Stimulated activated CD8-positive, alpha-beta memory T cell treated with anti-CD3 and anti-CD28 coated beads, Interleukin-4, amount 100 ng/mL, for 24 hours (primary cell): ENCODE measurements at places on chromosomes 11 and 22.

DNA sequence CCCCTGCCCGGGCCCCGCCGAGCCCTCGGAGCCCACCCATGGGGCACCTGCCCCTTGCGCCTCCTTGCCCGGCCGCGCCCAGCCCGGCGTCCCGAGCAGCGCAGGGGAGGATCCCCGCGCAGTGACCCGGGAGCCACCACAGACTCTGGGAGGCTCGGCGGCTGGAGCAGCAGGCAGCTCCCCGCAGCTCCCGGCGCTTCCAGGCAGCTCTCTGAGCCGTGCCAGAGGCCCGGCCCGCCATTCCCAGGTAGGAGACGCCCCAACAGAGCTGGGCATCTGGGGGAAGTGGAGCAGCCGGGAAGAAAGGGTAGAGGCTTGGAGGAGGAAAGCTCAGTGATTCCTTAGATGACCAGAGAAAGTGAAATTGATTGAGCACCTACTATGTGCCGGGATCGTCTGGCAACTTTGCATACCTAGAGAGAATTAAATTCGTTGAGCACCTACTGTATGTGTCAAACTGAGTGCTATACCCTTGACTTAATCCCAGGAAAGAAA is 670 bp downstream of the RASD2 start:
- DNase-seq, result no peak

DNA sequence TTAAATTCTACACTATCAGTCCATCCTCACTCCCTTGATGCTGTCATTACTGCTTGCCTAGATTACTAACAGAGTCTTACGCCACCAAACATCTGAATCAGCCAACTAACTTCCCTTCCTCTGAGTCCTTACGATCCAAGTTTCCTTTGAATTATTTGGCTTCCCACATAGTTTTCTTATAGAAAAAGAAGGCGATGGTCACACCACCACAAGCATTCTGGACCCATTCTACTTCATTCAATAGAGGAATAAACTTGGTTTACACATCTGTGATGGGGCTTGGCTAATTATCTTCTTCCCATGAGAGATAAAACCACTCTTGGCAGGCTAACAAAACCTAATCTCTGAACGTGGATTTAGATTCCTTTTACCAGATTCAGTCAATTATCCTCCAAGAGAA is 35.0 kb downstream of the INTS4 start:
- DNase-seq, result no peak

DNA sequence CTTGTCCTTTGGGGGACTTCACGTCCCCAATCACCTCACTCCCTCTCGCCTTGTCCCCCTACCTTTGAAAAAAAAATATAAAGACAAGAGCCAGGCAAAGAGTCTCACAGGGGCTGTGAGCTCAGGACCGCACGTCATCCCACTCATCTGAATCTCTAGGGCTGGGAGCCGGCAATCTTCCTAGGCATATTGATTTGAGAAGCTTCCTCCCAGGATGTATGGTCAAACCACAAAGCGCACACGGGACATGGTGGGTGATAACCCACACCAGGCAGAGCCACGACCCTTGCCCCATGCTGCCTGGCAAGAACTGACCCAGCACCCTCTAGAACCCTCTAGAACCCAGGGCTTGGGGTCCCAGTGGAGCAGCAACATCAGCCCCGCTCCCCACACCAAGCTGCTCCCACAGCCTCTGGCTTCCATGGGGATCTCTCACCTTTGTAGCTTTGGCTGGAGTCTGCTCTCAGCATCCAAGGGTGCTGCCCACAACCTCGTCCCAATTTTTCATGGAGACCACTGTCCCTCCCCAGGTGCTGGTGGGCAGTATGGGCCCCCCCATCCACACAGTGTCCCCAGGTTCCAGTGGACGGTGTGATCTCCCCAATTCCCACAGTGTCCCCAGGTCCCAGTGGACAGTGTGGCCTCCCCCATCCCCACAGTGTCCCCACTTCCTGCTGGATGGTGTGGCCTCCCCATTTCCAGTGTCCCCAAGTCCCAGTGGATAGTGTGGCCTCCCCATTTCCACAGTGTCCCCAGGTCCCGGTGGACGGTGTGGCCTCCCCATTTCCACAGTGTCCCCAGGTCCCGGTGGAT is 85.2 kb upstream of the FGF3 start:
- no peak for DNase-seq

- no peak for DNase-seq
Observed at GRCh38 chr11:63775191-63775590, 6.6 kb upstream of the ZFTA start.

DNA sequence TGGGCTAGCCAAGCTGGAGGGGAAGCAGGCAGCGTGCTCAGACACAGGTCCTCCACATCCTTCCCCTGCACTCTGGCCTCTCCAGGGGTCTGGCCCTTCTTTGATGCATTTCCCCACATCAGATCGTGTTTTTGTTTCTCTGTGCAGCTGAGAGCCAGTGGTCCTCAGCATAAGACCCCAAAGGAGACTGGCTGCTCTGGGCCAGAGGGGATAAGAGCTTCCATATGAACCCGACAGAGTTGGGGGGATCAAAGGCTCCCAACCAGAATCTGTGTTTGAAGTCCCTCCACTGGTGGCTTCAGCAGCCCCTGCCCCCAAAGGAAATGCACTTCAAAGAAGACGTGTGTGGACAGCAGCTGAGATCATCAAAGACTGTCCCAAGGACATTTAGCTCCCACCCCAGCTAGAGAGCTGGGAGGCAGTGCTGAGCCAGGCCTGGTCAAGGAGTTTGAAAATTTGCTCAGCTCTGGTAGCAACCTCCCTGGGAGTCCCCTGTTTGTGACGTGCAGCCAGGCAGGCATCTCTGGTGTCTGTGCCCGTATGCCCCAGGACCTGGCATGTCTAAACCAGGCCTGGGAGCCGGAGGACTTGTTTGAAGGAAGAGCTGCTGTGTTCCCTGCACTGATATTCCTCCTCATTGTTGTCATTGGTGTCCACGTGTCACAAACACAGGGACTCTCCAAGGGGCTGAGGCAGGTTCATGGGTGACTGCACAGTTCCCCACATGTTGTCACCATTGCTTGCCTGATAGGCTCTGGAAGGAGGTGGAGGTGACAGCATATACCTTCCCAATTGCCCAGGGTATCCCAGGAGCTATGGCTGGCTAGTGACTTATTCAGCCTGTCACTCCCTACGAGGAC is 99.0 kb downstream of the AMOTL1 start:
- no peak for DNase-seq

DNA sequence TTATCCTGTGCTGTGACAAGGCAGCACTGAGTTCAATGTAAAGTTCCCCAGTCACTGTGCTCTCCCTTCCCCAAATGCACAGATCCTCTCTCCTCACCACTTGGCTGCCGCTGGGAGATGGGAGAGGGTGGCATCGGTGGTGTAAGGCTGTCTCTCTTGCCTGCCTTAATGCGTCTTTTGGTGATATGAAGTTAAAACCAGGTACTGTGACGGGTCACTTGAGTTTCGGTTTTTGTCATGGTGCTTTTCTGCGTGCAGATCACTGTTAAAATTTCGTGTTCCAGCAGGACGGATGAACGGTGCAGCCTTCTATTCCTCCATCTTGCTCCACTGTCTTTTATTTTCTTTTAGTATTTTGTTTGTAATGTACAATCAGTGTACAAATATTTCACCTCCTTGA is 18.6 kb downstream of the GLB1L2 start:
- DNase-seq, result no peak

- DNase-seq, result peak; percentile 24
Observed at GRCh38 chr11:33722590-33723234, 13.5 kb downstream of the CD59 start.

DNA sequence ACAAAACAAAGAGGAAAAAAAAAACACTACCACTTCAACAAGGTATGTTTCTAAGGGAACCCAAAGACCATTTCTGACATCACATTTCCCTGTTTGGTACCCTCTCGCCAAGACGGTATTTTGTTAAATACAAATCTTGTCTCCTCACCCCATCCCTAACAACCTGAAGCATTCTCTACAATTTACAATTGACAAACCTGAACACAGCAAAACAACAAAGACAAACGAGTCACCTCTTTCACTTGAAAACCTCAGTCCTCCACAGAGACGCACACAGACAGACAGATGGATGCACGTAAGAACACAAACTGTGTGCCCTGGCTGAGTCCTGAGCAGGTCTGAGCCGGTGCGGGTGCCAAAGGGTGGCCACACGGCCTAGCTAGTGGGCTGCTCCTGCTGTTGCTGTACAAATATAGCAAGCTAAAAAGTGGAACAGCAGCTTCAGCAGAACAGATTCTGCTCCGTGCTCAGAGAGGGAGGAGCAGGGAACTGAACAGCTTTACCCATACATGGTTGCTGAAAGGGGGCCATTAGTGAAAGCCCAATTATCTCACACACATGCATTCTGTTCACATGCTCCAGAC is 28.5 kb downstream of the CELF1 start:
- no peak for DNase-seq

DNA sequence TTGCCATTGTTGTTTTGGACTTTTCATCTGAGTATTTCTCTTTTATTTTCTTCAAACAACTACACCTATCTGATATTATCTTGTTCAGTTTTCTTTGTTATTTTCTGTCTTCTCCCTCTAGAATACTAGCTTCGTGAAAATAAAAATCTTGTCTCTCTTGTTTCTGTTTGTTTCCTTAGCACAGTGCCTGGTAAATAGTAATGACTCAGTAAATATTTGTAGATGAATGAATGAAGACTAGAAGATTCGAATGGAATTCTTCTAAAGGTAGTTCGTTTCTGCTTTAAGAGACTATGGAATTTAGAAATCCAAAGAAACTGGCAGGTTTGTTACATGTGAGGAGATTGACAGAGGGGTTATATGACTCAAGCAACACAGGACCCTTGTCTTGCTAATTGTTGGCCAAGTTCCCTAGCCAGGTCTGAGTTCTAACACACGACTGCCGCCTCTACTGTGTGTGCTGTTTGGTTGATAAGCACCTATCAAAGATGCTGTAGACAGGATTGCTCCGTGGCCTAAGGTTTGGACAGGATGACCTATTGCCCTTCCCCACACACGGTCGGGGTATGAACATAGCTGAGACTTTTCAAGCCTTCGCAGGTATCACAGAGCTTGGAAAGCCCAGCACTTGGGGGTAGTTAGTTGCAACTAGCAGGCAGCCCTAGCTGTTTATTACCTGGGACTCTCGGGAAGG is 831 bp upstream of the TMEM135 start:
- DNase-seq, result no peak

GRCh38 chr11:104322696-104323095 is 158.7 kb upstream of the PDGFD start:
- DNase-seq, result no peak

GRCh38 chr22:36770513-36771231 is 5.2 kb downstream of the IFT27 start:
- no peak for DNase-seq

GRCh38 chr11:92834296-92835020 is 135.0 kb upstream of the MTNR1B start:
- no peak for DNase-seq

DNA sequence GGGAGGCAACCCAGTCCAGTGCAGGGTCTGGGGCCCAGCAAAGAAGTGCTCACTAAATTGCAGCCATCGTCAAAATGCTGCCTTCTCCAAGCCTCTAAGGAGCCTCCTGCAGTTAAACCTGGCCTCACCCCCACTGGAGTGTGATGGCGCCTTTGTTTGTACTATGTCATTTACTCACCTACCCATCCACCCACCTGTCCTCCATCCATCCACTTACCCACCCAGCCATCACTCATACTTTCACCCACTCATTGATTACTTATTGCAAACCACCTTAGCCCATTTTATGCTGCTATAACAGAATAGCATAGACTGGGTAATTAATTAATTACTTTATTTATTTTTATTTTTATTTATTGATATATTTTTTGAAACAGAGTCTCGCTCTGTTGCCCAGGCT is 28.8 kb upstream of the PPFIA1 start:
- no peak for DNase-seq

DNA sequence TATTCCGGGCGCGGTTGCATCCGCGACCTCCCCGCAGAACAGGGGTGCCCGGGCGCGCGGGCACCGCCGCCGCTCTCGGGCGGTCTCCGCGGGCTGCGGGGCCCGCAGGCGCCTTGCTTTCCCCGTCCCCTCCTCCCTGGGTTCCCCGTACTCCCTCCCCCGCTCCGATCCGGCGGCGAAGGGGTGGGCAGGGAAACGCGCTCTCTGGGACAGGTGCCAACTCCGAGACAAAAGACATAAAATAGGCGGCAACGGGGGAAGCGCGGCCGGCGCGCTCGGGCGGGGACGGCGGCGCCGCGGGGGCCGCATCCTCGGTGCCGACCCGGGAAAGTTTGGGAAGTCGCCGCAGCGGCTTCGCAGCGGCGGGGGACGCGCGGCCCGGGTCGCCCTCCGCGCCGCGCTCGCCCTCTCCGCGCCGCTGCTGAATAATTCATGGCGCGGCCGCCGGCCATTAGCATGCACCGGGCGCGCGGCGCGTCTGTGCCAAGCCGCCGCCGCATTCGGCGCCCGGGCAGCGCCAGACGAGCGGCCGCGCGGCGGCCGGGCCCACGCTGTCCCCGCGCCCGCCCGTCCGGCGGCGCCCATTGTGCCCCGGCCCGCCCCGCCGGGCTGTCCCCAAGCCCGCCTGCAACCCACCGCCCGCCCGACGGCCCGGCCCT is 78.7 kb upstream of the PPARA start:
- DNase-seq, result no peak

GRCh38 chr11:69055598-69056516 is 7.1 kb downstream of the TPCN2 start:
- DNase-seq, result no peak

DNA sequence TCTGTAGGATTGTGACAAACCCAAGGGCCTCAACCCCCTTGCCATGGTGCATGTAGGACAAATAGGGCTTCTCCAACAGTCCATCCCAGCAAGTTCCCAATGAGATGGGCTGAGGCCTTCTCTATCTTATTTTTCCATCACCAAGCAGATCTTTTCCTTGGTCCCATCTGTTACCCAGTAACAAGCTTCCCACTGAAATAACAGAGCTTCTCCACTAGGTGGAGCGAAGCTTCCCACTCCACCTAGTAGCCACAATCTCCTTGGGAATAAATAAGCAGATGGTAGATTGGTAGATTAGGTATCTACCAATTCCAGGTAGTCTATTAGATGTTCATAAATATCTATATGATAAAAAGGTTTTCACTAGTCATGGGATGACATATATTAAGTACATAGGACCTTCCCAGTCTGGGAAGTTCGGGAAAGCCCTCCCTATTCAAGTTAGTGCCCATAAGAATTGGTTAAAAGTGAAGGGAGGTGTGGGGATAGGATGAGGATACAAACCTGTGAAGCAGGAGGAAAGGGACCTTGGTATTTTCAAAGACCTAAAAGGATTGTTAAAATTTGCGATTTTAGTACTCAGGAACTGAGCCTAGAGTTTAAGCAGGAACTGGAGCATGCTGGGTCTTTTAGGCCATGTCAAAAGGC is 5.9 kb upstream of the OR52L1 start:
- DNase-seq, result no peak

- no peak for DNase-seq
Observed at GRCh38 chr11:68667511-68668500, 16.5 kb upstream of the GAL start.

GRCh38 chr11:114085965-114086793 is 26.7 kb downstream of the ZBTB16 start:
- no peak for DNase-seq

DNA sequence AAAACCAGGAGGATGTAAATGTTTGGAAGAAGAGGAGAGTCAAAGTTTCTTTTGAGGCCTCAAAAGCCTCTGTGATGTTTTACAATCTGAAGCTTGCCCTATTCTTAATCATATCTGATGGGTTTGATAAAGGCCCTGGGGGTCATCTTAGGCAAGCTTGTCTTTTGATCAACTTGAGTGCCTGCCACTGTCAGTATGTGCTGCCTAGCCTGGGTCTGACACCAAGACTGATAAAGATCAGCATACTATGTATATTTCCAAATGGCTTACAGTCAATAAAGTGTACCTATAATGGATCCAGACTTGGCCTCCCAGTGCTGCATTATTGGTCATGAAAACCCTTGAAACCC is 12.7 kb downstream of the EHF start:
- DNase-seq, result no peak
